ENCODE measurements at places on chromosomes 1 and 21. TPM values are rescaled to one million over a fixed set of nuclear protein-coding genes. Genes with fewer than 3 reads are reported as not detected.

Gene STUM
- 0.25 TPM for total RNA-seq

Gene KRTAP22-2
- not detected for total RNA-seq

Gene ZNF362
- 5.4 TPM for total RNA-seq

Gene TSACC
- not detected for total RNA-seq

Gene TUFT1
- total RNA-seq = 3.9 TPM

Gene LCE1A
- total RNA-seq = not detected

Gene OLIG2
- not detected for total RNA-seq

Gene CD84
- not detected for total RNA-seq

Gene TNFRSF25
- total RNA-seq = 7.1 TPM

Gene KDF1
- not detected for total RNA-seq
